Fibroblast of skin of scalp (primary cell): ENCODE measurements at places on chromosomes 6 and 20.

- peak; percentile 72 for DNase-seq
Observed at GRCh38 chr20:54642864-54643667, 167.7 kb downstream of the DOK5 start.

- peak; percentile 14 for DNase-seq
Observed at GRCh38 chr20:35828434-35828833, 56.6 kb downstream of the PHF20 start.

DNA sequence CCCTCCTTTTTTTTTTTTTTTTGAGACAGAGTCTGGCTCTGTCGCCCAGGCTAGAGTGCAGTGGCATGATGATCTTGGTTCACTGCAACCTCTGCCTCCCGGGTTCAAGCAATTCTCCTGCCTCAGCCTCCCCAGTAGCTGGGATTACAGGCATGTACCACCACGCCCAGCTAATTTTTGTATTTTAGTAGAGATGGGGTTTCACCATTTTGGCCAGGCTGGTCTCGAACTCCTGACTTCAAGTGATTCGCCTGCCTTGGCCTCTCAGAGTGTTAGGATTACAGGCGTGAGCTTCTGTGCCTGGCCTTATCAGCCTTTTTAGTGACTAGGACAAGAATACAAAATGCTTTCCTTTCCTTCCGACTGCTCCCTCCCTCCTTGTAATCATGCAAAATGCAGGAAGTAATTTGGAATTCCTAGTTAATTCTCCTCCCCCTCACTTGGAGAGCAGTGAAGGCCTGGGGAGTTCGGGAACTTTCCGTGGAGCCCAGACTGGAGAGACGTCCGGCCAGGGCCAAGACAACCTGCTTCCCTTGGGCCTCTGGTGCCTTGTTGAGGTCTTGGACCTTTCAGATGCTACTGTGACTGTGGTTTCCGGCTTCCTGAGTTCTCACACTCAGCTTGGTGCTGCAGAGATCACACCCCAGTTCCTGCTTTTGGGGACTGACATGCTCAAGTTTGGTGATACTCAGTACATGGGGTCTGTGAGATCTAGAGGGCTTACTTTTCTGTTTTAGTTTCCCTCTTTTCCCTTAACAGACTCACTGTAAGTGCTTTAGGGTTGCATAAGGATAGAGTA lies 3.9 kb upstream of the PHF20 start:
- no peak for DNase-seq

DNA sequence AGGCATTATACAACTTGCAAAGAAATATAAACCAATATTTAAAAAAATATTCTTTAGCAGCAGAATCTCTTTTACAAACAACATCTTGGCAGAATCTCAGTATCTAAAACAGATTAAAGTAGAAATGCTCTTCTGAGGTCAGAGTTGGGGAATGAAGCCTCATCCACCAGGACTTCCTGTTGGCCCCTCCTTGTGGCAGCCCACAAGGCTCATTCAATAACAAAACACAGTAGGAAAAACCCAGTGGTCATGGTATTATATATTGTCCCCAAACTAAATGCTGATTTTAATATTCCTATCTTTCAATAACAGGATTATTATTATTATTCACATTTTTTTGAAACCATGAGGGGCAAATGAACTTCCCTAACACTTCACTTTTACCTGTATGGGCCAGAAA lies 368.6 kb downstream of the BTBD9 start:
- DNase-seq = peak; percentile 63

DNA sequence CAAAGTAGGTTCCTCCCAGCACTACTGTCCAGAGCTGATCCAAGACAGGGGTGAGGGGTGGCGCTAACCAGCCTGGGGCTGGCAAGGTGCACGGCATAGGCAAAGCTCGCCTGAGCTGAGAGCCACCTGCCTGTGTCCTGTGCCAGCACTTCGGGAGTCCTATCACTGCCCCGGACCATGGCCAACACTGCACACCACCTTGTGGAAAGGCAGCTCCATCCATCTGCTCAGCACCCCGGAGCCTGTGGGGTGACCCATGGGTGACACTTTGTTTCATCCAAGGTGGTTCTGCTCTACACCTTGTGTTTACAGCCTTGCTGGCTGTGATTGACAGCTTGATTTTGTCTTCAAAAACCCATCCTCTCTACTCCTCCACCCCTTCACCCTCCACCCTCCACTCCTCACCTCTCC lies 32.9 kb upstream of the GATA5 start:
- no peak for DNase-seq

DNA sequence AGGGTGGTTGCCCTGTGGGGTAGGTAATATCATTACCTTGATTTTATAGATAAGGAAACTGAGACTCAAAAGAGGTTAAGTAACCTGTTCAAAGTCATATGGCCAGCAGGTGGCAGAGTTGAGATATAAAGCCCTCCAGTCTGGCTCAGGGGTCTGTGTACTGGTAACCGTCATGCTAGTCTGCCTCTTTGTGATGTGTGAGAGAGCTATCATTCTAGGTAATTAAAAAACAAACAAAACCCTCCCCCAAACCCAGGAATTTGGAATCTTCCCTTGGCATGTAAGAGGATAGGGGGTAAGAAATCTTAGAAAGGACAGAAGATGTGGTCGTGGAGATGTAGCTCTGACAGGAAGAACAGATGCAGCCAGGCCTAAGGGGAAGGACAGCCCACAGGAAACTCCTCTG lies 206.0 kb downstream of the CDC5L start:
- peak; percentile 79 for DNase-seq

- no peak for DNase-seq
Observed at GRCh38 chr6:79676785-79677736, 45.9 kb downstream of the SH3BGRL2 start.

- DNase-seq = no peak
Observed at GRCh38 chr20:58551631-58552030, 36.4 kb upstream of the APCDD1L start.

DNA sequence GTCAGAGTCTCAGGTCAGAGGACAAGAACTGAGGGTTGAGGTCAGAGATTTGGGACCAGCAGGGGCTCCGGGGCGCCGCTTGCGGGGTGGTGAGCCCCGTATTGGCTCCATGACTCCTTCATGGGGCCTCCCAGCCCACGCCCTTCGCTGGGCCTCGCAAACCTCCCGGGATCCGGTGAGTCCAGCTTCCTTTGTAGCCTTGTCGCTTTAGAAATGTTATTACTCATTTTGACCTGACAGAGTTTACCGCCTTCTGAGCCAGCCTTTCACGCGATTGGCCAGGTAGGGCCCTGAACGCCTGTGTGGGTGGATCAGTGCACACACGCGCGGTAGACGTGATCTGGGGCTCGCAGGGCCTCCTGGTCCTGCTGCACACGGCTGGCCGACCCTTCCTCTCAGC lies 181.1 kb downstream of the ERMARD start:
- DNase-seq = no peak

DNA sequence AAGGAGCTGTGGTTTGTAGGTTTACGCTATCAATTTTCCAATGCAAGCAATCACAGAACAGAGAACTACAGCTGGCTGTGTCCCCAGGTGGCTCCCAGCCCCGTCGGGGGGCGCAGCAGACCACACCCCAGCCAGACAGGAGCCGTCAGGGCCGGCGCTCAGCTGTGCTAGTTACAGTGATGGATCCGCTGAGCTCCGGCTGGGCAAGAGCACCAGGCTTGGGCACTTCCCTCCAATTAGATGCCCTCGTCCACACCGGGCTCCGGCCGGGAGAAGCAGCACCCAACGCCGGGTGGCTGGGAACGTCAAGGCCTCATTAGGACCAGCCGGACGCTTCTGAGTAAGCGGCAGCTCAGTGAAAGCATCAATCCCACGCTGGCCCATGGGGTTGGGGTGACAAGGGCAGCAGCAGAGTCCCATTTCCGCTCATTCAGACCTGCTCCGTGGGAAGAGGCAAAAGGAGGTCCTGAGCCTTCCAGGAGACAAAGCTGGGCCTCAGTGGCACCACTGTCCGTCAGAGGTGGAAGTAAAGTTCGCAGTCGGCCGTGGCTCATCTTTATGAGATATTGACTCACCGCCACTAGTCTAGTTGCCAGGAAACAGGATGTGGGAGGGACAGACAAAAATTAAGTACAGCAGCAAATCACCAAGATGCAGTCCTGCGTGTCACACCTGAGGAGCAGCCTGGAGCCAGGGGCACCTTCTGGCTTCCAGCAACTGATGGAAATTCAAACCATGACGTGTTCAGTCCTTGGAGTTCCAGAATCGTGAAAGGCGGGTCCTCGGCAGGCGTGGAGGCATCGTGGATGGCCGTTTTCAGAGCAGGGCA lies 164.1 kb downstream of the TAF4 start:
- DNase-seq = no peak

DNA sequence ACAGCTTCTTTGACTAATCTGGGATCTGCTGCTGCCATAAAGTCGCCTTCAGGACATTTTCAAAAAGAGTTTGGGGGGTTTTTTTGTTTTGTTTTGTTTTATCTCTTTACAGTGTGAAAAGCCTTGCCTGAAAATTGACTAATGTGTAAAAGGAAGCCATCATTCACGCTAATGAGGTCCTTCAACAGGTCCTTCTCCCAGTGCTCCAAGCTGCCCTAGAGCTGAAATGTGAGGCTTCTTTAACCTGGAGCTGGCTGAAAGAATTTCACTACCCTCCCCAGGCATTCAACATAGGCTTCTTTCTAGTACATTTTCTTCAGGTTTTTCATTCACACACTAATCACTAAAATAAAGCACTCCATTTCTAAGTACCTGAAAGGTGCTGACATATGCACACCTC lies 145.1 kb upstream of the PRDM1 start:
- no peak for DNase-seq

- DNase-seq = no peak
Observed at GRCh38 chr20:46253391-46253790, 54.9 kb downstream of the CDH22 start.

DNA sequence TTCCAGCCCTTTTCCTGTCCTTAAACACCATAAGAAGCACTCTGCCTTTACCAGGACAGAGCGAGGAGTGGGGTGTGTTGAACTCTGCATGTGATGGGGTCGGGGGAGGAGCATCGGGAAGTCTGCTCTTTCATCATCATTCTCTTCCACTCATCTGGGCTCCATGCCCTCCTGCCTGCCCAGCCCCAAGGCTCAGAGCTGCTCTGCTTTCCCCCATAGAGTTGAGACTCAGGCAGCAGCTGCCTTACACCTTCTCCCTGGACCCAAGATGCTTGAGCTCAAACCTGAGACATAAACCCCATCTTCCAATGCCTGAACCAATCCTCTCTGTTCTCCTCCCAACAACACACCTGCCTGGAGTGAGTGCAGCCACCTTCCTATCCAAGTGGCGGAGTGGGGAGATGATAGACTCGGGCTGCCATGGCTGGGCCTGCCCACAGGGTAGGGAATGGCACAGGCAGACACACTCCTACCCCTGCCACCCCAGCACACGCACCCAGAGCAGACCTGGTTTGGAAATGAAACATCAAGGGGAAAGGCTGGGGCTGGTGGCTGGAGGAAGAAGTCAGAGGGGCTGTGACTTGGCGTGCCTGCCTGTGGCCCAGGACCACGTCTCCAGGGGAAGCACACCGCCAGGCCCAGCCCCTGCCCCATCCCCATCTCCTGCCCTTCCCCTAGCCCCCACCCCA lies 28.4 kb downstream of the TFEB start:
- DNase-seq = peak; percentile 37

DNA sequence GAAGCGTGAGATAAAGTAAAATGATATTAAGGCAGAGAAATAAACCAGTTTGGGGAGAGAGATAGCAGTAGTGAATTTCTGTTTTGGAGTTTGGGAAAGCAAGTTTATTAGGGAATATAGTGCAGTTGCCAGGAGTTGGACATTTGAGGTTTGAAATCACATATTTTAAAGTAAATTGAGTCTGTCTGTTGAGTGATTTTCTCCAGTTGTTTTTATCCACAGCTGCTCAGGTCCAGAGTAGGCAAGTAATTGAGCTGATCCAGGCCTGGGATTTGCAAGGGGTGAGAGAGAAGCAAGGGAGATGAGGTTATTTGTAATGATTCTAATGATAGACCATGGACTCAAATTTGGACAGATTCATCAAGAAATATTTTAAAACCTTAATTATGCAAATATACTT lies 481.9 kb downstream of the UTRN start:
- DNase-seq = no peak

DNA sequence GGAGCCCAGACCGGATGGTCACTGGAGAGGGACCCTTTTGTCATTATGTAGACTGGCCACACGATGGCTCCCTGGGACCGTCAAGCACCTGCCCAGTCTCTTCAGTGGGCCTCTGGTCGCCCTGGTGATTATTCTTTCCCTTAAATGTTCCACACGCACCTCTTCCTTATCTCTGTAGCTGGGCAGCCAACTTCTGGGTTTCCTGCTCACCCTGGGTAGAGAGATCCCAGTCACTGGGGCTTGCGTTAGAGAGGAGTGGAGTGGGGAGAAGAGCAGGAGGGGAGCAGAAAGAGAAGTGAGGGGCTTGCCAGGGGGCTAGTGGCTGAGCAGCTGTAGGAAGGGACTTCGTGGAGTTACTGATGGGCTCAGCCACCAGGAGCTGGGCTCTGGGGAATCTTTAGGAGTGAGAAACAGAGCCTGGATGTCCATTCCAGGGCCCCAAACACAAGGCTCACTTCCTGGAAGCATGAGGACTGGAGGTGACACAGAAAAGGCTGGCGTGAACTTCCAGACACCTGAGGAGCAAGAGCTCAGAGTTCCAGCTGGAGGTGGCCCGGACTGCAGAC lies 150.1 kb downstream of the DHX35 start:
- peak; percentile 37 for DNase-seq

- DNase-seq = no peak
Observed at GRCh38 chr6:39899554-39900295, 34.5 kb downstream of the MOCS1 start.

DNA sequence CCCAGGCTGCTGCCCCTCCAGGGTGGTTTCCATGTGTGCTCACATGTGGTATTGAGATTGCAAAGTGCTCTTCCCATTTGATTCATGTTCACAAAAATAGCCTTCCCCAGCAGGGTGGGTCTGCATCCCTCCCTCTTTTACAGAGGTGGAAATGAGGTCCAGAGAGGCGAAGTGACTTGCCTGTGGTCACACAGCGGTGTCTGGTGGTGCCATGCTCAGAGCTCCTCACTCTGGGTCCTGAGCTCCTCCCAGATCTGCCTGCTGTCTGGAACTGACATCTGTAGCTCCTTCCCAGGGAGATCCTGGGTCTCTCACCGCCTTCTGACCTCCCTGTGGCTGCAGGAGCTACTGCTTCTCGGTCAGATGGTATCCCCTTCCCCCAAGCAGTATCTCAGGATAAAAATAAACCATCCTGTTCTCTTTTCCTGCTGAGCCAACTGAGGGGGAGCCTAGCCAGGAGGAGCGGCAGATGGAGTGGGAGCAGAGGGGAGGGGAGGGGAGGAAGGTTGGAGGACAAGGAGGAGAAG lies 11.9 kb downstream of the CD40 start:
- no peak for DNase-seq

GRCh38 chr6:150527100-150527499 lies 72.6 kb upstream of the PLEKHG1 start:
- no peak for DNase-seq

DNA sequence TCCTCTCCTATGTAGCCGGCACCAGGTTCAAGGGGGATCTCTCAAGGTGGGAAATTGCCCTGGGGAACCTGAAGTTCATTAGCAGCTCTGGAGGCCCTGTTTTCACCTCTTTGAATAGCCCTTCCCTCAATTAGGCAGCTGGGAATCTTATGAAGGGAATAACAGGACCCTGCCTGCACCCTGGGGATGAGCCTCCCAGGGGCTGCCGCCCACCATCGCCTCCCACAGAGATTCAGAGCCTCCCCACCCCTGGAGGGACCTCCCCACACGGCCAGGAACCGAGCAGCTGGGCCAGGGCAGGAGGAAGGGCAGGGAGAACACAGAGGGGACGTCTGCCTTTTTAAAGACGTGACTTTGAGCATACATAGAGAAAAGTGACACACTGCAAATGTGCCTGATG lies 4.6 kb upstream of the EEF1A2 start:
- no peak for DNase-seq
